ENCODE measurements at places on chromosomes 12 and 14. TPM values are rescaled to one million over a fixed set of nuclear protein-coding genes. Genes with fewer than 3 reads are reported as not detected.

SYNE3 gene
- polyA plus RNA-seq: 4.5 TPM

PTGR2 gene
- 5.5 TPM for polyA plus RNA-seq

SLC6A15 gene
- 0.22 TPM for polyA plus RNA-seq

CAPZA3 gene
- not detected for polyA plus RNA-seq

ASCL4 gene
- not detected for polyA plus RNA-seq

- no peak for DNase-seq
Measured at GRCh38 chr12:132462788-132463187, 27.2 kb upstream of the FBRSL1 start.

GRCh38 chr14:68384335-68384734, 408.5 kb downstream of the ZFP36L1 start:
- DNase-seq: no peak

- no peak for DNase-seq
Measured at GRCh38 chr12:106741247-106741646, 33.2 kb upstream of the RIC8B start.

DNA sequence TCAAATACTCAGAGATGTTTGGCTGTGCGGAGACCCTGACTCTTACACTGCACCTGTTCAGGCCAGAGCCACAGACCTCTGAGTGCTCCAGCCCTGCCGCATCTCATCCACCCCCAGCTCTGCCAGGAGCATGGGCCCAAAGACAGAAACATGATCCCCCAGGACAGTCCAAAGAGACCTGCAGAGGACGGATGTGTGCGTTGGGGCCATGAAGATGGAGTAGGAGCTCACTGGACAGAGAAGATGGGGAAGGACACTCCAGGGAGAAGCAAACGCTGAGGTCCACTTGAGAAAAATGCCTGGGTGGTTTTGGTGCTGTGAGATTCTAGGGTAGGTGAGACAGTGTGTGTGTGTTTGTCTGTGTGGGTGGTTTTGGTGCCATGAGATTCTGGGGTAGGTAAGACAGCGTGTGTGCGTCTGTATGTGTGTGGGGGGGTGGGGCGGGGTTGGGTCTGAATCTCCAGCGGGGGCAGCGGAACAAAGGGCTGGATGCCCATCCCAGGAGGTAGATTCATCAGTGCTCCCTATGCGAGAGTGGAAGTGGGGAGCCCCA, 818 bp upstream of the HHIPL1 start:
- no peak for DNase-seq

GRCh38 chr12:103687253-103687652, 100.2 kb downstream of the STAB2 start:
- DNase-seq: no peak

DNA sequence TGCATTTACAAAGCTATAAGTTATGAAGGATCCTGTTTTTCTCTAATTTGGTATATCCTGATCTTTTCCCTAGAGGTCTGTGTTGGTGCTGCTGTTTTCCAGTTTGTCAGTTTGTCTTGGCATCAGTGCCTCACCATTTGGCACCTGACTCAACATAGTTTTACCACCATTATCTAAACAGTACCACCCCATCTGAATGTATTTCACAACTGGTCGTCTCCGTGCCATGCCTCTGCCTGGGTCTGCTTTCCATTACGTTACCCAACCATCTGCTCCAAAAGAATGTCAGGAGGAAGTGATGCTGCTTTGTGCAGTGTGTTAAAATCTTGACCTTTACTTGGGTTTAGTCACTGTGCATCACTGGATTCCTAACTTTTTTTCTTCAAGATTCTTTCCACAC, 129.3 kb upstream of the RASSF8 start:
- DNase-seq: no peak

DNA sequence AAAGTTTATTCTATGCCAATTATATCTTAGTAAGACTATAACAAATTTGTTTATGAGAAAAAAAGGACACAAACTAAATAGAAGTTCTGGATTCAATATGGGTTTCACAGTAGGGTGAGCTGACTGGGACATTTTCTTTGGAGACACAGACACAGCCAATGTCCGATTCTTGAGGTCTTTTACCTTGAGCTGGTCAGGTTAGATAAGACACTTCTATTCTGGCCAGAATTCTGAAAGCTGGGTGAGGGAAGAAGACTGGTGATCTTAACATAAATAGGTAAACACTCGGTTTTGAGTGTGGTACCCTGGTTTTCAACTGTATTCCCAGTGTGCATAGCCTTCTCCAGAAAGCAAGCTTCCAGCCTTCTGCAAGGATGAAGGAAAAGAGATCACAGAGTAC, 10.0 kb downstream of the ATP2B1 start:
- no peak for DNase-seq

- DNase-seq: no peak
Measured at GRCh38 chr12:52452101-52452500, at the start of gene KRT6B. Gene KRT6B, minus strand, starts transcription at chr12:52452146. Its CDS starts 68 bp downstream, at chr12:52452078.

- no peak for DNase-seq
Measured at GRCh38 chr14:24372701-24373416, 4.9 kb downstream of the NFATC4 start.

DNA sequence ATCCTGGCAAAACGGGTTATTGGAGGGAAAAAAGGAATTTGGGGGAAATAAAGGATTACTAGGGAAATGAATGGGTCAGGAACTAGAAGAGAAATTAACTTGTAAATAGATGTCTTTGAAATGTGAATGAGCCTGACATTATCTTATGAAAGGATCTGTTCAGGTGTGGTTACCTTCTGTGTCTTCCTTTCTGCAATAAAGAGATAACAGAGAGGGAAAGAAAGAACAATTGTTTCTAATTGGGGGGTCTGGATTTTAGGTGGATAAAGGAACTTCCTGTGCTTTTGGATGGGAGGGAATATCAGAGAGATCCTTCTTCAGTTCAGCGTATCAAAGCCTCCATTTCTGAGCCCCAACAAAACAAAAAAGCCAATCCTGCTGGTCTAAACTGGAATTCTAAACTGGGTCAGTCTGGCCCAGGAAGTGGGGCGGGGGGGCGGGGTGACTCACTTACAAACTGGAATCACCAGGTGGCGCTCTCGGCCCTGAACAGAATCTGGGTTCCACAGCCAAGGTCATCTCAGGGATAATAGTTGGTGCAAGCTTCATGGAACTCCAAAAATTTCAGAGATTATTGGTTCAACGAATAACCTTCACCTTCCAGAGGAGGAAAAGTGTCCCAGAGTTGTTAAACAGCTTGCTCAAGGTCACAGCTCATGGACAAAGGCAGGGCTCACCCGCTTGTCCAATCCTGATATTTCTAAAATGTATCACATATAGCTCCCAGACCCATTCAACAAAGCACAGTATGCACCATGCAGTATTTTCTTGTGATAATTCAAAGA, 15.2 kb upstream of the PEBP1 start:
- DNase-seq: no peak

DNA sequence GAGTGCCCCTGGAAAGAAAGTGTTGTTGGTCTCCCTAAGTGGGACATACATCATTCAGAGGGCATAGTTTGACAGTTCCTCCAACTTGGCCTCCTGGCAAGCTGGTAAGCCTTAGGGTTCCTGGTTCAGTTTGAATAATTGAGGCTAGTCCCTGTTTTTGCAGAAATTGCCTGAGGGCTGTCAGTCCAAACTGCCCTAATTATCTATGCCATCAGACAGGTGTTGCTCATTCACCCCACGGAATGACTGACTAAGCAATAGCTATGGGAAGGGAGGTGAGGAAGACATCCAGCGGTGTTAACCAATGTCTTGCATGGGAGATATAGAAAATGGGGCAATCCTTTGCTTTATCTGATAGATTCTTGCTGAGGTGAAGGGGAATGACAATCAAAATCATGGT, 37.6 kb downstream of the SPTSSA start:
- no peak for DNase-seq

GRCh38 chr12:105453316-105453715, 122.8 kb downstream of the C12orf75 start:
- no peak for DNase-seq

GRCh38 chr12:65885312-65885711, 61.0 kb downstream of the HMGA2 start:
- DNase-seq: no peak

GRCh38 chr12:71876137-71876799, 36.7 kb downstream of the TBC1D15 start:
- DNase-seq: no peak

DNA sequence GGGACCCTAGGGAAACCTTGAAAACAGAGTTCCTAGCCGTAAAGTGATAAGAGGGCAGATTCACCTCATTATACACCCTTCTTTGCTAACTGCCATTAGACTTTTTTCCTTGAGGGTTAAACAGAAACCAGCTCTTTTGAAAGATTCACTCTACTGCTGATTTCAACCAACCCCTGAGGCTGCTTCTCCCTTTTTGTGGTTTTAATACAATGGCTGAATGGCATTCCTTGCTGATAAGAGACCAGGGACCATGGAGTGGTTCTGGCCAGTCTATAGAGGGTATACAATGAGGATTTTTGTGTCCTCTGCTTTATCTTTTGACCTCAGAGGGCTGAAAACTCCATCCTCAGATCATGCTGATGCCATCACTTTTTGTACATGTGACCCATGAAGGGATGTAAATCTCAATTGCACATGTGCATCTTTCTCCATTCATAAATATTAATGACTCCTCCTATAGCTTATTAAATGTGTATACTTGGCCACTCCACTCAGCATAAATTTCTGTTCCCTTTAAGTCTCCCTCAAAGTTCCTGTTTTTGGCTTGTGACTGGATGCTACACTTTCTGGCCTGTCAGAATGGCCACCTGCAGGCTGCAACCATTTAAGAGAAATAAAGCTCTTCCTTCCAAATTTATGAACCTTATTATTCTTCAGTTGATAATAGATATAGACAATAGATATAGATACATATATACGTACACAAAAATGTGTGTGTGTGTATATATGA, 233.8 kb upstream of the SEL1L start:
- no peak for DNase-seq

GRCh38 chr12:12835378-12836146, 22.4 kb downstream of the DDX47 start:
- DNase-seq: peak; percentile 69

DNA sequence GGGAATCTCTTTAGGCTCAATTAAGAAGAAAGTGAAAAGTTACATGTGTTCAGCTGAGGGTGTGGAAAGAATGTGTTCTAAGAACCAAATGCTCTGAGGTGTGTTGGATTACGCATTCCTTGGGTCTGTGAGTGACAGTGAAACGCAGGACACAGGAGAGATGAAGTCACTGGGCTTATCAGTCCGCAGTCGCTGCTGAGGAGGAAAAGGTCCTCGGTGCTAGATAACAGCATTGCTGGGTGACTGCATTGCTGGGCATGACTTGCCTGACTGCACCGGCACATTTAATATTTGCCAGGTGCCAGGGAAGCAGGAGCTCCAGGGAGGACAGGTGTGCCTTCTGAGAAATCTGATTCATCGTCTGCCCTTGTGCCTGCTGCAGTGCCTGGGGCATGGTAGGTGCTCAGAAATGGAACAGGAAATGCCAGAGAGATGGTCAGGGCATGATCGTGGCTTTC, 64.4 kb upstream of the FZD10 start:
- DNase-seq: no peak

DNA sequence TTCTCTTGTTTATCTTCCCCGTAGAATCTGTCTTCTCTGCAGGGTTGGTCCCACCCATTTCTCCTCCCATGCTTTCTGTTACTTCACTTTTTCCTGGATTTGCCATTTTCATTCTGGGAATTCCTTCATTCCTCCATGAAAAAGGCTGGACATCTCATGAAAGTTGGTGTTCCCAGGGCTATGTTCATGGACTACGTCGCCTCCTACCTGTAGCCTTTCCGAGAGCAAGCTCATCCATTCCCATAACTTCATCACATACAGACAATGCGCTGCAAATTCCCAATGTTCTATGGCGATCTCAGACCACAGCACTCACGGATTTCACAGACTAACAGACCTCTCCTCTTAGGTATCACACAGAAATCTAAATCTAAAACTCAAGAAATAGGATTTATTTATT, 217.1 kb downstream of the EXOC5 start:
- DNase-seq: no peak

DNA sequence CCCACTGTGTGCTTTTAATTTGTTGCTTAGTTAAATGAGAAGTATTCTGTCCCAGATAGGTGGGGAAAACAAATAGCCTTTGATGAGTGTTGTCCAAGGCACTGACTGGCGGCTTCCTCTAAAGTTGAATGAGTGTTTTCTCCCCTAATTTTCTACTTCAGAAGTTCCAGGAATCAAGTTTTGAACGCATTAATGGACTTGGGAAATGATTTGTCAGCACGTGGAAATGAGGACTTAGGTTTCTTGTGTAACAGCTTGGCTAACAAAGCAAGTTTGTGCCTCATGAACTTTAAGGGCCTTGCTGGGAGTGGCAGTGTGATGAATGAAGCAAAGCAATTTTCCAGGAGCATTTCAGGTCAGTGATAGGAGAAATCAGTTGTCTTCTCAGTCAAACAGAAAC, 56.9 kb downstream of the LIN52 start:
- DNase-seq: no peak

DNA sequence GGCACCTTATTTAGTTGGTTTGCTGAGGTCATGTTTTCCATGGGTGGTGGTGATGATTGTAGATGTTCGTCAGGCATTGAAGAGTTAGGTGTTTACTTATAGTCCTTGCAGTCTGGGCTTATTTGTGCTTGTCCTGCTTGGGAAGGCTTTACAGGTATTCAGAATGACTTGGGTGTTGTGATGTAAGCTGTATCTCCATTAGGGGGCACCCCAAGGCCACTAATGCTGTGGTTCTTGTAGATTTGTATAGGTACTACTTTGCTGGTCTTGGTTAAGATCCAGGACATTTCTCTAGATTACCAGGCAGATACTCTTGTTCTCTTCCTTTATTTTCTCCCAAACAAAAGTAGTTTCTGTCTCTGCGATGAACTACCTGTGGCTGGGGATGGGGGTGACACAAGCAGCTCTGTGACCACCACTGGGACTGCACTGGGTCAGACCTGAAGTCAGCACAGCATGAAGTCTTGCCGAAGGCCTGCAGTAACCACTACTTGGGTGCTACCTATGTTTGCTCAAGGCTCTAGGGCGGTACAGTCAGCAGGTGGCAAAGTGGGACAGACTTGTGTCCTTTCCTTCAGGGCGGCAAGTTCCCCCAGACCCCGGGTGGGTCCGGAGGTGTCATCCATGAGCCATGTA, 35.8 kb upstream of the FBXO33 start:
- no peak for DNase-seq

DNA sequence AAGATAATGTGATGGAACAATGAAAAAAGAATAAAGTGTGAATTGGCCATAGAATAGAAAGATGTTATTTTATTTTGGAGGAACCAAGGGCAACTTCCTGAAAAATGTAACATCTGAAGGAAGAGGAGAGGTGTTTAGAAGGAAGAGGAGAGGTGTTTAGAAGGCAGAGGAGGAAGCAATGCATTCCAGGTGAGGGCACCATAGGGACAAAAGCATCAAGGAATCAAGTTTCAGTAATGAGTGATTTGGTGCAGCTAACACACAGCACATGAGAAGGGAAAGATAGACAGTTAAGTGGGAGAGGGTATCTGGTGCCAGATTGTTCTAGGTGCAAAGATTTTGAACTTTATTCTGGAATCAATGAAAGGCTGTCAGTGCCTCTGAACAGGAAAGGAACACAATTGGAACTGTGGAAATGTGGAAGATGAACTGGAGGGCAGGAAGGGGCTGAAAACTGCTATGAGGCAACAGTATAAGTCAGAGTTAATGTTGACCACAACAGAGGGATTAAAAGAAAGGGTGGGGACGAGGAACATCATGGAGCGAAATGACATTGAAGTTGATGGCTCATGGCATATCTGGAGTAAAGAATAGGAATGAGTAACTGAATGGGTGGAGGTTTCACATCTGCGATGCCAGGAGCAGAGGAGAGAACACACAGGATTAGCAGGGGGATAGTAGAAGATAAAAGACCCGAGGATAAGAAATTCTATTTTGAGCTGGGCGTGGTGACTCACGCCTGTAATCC, 326.6 kb downstream of the LRIG3 start:
- no peak for DNase-seq
